ENCODE measurements at places on chromosomes 2 and 18.

GRCh38 chr2:59204040-59204439, 962.9 kb upstream of the FANCL start:
- no peak for DNase-seq

GRCh38 chr18:56044239-56044638, 456.2 kb upstream of the TCF4 start:
- no peak for DNase-seq

- no peak for DNase-seq
Measured at GRCh38 chr2:59653164-59653563, 900.3 kb downstream of the BCL11A start.

DNA sequence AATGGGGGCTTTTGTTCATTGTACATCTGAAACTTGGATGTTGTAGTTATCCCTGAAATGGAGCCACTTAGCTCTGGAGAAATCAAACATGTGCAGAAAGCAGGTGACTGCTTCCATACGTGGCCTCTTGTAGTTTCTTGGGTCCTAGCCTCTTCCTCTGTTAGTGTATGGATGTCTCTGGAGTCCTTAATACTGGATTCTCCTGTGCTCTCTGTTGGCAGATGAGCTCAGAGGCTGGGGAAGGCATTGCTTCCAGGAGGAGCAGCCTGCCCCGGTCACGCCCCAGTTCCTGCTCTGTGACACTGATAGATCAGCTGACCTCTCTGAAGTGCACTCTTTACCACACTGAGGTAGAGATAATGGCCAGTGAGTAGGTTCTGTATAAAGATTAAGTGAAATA, 176.2 kb downstream of the LDLRAD4 start:
- DNase-seq: no peak

- no peak for DNase-seq
Measured at GRCh38 chr2:31688282-31688681, 107.5 kb upstream of the SRD5A2 start.

- no peak for DNase-seq
Measured at GRCh38 chr2:160405077-160405867, 88.3 kb downstream of the RBMS1 start.

- DNase-seq: no peak
Measured at GRCh38 chr18:37179384-37179783, 350.5 kb downstream of the KIAA1328 start.

- no peak for DNase-seq
Measured at GRCh38 chr2:131584380-131584779, 56.7 kb downstream of the CCDC74A start.

GRCh38 chr18:64090876-64091275, 58.0 kb downstream of the LINC00305 start:
- DNase-seq: no peak

- no peak for DNase-seq
Measured at GRCh38 chr18:34522603-34523002, 187.5 kb upstream of the DTNA start.

DNA sequence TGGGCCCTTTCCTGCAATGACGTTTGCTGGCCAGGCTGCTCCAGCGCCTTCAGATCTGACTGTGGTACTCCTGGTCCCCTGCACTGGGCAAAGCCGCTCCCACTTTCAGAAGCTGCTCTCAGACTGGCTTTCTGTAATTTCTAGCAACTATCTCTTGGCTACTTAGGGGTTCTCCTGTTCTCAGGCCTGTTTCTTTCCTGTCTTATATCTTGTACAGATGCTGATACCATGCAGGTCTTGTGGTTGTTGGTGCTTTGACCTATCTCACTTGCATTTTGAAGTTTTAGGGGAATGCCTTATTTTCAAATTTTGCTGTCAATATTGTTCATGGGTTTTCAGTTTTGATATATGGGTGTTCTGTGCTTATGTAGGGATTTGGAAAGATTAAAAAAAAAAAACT, 145.8 kb downstream of the CLIP4 start:
- DNase-seq: no peak

DNA sequence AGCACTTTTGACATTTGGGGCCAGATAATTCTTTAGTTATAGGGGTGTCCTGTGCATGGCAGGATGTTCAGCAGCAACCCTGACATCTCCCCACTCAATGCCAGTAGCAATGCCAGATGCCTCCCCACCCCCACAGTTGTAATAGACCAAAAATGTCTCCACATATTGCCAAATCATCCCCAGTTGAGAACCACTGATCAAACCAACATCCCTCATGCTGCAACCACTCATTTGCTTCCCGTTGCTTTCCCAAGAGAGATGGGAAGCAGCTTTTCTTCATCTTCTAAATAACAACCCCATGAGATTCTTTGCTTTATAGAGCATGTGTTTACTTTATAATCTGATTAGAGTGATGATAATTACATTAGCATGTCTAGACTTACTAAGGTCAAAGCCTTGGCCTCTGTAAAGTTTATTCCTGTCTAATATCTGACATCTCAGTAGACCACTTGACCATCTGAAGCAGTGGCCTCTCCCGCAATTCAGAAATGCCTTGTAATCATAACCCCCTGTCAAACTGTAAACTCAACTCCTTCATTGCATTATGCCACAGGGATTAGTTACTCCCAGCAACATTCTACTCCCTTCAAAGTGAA, 28.7 kb upstream of the C1D start:
- DNase-seq: no peak

DNA sequence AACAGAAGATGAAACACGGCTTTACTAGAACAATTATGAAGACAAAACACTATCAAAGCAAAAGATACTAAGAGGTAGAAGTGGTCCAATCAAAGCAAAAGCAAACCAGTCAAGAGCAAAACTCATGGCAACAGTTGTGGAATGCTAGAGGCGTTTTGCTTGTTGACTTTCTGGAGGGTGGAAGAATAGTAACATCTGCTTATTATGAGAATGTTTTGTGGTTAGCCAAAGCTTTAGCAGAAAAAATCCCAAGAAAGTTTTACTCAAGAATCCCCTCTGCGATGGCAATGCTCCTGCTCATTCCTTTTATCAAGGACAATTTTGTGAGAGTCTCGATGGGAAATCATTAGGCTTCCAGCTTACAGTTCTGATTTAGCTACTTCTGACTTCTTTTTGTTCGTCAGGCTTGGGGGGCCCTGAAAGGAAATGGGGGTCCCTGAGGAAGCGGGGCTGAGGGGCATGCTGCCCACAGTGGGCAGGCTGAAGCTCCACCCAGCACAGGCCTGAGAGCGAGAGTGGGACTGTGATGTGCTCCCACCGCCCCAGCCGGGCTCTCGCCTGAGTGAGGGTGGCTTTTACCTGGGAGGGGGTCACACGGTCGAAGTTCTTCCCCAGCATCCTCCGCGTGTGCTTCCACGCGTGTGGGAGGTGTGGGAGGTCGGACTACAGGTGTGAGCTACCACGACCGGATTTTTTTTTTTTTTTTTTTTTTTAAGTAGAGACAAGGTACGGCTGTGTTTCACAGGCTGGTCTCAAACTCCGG, 49.0 kb upstream of the MC4R start:
- no peak for DNase-seq
